CD8-positive, alpha-beta memory T cell (primary cell): ENCODE measurements at places on chromosomes 5 and 9. TPM values are rescaled to one million over a fixed set of nuclear protein-coding genes. Genes with fewer than 3 reads are reported as not detected.

- peaks cover 4% of the 10 kb centered on the region for H3K27me3 ChIP-seq
- H3K27ac ChIP-seq = no peak overlapping the region
- no peak overlapping the region for H3K4me3 ChIP-seq
- H3K4me1 ChIP-seq = no peaks in the 10 kb centered on the region
- no peaks in the 10 kb centered on the region for H3K36me3 ChIP-seq
Measured at GRCh38 chr5:38468202-38468673, 88.2 kb downstream of the LIFR start.

DNA sequence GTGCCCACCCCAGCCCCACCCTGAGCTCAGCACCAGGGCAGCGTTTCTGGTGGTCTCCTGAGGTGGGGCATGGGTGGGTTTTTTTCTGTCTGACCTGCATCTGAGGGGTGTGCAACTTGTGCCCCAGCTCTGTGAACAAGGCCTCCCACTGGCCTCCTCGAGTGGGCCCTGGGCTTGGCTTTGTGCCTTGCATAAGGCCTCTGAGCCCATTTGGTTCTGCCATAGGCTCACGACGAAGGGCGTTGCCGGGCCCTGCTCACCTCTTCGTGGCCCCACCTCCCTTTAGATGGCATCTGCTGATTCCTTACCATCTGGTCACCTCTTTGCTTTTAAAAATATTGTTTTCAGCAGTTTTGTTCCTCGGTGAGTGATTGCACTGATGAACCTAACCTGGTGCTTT, 127.1 kb upstream of the COL5A1 start:
- H3K4me3 ChIP-seq = no peak overlapping the region
- no peaks in the 10 kb centered on the region for H3K4me1 ChIP-seq
- no peak for DNase-seq
- no peak overlapping the region for H3K27ac ChIP-seq
- no peaks in the 10 kb centered on the region for H3K36me3 ChIP-seq

DNA sequence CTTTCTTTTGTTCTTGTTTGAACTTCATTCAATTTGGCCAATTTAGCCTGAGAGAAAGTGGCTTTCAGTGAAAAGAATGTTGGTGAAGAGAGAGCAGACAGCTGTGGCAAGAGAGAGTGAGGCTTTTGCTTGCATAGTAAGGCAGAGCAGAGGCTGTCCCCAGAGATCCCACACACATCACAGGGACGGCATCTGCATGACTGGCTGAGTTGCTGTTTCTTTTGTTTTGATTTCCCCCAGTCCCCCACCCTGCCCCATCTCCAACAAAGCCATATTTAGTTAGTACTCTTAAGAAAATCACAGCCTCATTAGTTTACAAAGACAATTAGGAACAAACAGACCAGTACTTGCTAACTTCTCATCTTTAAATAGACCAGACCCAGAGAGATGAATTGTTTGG, 363.9 kb upstream of the SEMA6A start:
- no peaks in the 10 kb centered on the region for H3K27me3 ChIP-seq
- no peak for DNase-seq
- no peaks in the 10 kb centered on the region for H3K36me3 ChIP-seq
- H3K4me1 ChIP-seq = no peaks in the 10 kb centered on the region

The DBH gene
- not detected for polyA plus RNA-seq
